ENCODE measurements at places on chromosomes 2 and 18.

DNA sequence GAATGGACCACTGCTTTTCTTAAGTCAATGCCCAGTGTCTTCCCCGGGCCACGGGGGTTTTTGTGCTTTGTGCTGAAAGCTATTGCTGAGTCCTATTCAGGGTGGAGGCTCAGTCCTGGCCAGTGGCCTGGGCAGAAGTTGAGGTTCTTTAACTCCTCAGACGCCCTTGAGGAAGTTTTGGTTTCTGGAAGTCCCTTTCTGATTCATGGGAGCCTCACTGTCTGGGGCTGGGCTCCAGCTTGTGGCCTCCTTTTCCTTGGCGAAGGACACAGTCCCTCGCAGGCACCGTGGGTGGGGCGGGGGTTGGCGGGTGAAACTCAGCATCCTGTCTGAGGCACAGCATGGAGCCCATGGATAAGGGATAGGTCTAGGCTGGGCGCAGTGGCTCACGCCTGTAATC, 465.2 kb upstream of the HS6ST1 start:
- DNase-seq, result peak; percentile 20

DNA sequence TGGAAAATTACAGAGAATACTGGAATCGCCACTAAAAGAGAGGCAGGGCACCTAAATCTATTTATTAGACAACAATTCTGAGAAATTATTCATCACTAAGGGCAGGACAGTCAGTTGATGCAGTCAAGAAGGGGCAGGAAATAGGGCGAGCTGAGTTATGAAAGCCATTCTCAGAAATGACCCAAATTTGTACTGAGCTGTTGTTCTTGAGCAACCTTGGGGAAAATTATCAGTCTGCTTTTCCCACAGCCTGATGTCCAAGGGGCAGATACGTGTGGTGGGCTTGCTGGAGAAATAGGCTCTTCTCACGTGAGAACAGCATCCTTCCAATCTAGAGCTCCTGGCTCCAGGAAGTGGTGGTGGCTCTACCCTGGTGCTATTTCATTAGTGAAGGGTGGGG, 38.6 kb downstream of the STON1 start:
- no peak for DNase-seq

DNA sequence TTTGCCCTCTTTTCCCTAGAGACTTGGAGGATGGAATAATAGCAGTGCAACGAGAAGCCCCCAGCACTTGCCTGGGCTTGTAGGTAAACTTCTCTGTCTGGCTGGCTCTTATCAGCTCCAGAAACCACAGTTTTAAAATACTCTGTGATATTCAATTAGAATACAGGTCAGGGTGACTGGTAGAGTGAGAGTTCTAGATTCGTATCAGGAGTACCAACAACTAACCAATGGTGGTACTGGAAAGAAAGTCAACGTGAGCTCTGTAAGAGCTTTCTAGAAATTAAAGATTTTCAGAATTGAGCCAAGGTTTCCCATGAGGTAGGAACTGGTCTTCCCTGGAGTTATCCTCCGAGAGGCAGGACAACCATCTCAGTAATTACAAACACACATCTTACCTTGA, 216.9 kb downstream of the NYAP2 start:
- DNase-seq, result no peak

- no peak for DNase-seq
Observed at GRCh38 chr2:220365023-220365422, 737.6 kb downstream of the SLC4A3 start.

GRCh38 chr2:233107831-233108300, 47.7 kb downstream of the INPP5D start:
- DNase-seq, result no peak

DNA sequence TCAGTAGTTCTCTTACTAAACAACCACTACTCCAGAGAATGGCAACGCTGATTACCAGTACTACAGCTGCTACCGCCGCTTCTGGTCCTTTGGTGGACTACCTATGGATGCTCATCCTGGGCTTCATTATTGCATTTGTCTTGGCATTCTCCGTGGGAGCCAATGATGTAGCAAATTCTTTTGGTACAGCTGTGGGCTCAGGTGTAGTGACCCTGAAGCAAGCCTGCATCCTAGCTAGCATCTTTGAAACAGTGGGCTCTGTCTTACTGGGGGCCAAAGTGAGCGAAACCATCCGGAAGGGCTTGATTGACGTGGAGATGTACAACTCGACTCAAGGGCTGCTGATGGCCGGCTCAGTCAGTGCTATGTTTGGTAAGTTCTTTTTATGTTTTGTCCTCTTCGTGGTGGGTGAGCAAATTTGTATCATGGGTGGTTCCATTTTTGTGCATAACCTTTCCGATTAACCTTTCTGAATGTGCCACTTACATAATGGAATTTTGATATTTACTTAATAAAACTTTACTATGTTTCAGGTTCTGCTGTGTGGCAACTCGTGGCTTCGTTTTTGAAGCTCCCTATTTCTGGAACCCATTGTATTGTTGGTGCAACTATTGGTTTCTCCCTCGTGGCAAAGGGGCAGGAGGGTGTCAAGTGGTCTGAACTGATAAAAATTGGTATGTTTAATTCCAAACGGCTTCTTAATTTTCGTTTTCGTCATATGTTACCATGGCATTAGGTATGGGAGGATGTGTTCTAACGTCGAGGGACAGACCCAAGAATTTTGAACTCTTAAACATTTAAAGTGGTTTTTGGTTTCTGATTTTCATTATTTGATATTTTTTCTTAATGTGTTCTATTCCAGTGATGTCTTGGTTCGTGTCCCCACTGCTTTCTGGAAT, 1.3 kb downstream of the SLC20A1 start:
- peak; percentile 34 for DNase-seq

DNA sequence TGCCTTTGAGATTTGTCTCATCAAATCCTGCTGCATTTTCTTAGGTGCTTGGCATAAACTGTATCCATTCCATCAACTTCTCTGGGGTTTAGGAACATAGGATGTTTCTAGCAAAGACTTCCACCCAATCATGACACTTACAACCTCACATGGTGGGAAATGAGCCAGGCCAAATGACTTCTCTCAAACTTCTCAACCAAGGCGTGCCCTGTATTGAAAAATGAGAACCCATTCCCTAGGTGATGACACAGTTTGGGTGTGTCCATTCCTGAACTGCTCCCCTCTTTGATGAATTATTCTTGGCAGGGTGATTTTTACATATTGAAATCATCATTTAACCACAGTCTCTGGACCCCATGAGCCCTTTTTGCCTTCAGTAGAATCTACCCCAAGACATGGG, 161.1 kb downstream of the EN1 start:
- no peak for DNase-seq

GRCh38 chr2:152383702-152384101, 48.7 kb downstream of the FMNL2 start:
- no peak for DNase-seq

DNA sequence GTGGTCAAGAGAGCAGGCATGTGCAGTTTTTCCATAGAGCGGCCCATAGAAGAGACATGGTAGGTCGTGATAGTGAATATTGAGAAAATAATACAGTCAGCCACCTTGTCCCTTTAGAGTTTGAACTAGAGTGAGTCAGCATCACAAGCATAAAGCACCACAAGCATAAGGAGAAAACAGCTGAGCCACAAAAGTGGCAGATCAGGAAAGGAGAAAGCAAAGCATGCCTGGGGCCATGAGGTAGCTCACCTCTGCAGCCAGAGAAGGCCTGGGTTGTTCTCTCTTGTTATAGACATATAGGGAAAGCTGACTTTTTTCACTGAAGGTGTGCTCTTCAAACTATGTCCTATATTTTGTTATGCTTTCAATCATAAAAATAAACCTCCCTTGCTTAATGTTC, 879.0 kb downstream of the DSC3 start:
- DNase-seq, result no peak

DNA sequence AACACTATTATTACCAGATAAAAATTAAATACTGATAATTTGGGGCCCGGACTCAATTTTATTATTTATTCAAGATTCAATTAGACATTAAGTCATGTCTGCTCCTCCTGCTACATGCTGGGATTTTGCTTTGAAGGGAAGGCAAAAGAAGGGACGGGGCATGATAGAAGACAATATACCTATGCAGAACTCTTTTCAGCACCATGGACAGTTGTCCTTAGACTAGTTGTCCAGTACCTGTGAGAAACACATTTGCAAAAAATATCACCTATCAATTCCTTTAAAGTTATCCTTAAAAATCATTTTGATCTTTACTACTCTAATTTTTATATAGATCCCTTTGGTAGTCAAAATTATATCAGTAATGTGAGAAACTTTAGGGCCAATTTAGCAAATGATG, 100.2 kb upstream of the SULT1C3 start:
- DNase-seq, result no peak

DNA sequence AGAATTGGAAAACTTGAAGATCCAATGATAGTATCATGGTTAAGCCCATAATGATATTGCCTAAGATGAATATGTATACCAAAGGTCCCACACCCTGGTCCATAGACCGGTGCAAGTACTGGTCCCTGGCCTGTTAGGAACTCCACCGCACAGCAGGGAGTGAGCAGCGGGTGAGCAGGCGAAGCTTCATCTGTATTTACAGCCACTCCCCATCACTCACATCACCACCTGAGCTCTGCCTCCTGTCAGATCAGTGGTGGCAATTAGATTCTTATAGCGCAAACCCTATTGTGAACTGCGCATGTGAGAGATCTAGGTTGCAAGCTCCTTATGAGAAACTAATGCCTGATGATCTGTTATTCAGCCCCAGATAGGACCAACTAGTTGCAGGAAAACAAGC, 402.4 kb downstream of the EPHA4 start:
- DNase-seq, result no peak

DNA sequence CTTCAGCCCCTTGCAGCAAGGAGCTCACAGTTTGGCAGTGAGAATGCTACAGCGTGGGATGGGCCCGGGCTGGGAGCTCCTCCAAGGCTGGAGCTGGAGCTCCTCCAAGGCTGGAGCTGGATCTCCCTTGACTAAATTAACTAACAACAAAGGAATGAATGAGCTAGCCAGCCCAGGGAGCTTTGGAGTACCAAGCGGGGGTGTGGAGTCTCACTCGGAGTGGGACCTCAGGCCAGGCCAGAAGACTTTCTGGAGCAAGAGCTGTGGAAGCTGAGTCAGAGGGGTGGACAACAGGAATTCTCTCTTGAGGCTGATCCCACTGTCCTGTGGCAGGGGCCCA, 244.7 kb upstream of the HS6ST1 start:
- DNase-seq, result peak; percentile 41

DNA sequence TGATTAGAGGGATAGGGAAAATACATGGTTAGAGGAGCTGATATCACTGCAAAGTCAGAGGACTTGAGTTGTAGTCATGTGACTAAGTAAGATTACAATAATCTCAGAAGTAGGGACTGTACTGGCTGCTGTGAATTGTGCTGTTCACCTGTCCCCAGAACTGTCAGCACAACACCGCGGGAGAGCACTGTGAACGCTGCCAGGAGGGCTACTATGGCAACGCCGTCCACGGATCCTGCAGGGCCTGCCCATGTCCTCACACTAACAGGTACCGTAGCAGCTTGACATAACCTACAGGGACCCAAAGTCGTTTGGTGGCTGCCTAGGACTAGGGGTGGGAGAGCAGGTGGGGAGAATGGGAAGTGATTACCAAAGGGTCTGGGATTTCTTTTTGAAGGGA, 132.8 kb upstream of the TTC39C start:
- DNase-seq, result no peak

GRCh38 chr2:100235581-100235980, 86.7 kb downstream of the LONRF2 start:
- DNase-seq, result no peak

DNA sequence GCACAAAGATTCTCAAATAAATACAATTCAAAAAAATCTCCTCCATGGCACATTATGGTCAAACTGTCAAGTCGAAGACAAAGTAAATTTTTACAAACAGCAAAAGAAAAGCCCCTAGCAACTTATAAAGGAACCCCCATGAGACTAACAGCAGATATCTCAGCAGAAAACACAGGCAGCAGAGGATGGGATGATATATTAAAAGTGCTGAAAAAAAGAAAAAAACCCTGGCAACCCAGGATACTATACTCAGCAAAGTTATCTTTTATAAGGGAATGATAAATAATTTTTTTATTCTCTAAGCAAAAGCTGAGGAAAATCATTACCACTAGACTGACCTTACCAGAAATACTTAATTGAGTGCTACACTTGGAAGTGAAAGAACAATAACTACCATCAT, 326.4 kb downstream of the CYRIA start:
- no peak for DNase-seq

- no peak for DNase-seq
Observed at GRCh38 chr2:20634507-20635112, 16.3 kb downstream of the HS1BP3 start.

DNA sequence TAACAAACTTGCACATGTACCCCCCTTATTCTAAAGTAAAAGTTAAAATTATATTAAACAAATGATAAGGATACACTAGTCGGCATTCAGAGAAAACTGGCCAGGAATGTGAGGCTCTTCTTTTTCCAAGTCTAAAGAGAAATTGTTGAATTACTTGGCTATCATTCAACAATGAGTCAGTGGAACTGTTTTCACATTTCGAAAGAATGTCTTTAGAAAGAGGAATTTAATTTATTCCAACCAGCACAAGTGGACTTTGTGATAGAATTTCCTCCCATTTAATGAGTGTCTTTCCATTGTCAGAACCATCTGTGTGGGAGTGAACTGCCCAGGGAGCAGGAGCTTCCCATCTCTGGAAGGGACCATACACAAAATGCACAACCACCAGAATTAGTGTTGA, 792.2 kb downstream of the EPHA4 start:
- peak; percentile 87 for DNase-seq
